ENCODE measurements at places on chromosomes 6 and 20.

GRCh38 chr6:52576392-52577021 lies 353 bp downstream of the TRAM2 start:
- peak; percentile 54 for DNase-seq

DNA sequence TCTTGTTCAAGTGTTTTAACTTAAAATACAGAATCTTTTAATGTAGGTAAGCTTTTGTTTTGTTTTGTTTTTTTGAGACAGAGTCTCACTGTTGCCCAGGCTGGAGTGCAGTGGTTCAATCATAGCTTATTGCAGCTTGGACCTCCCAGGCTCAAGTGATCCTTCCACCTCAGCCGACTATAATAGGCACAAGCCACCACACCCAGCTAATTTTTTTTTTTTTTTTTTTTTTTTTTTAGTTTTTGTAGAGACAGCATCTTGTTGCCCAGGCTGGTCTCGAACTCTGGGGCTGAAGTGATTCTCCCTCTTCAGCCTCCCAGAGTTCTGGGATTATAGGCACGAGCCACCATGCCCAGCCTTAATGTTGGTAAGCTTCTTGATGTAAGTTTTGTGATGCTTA lies 3.3 kb downstream of the EFHC1 start:
- DNase-seq = no peak

- no peak for DNase-seq
Measured at GRCh38 chr6:26367114-26367513, 2.1 kb downstream of the BTN3A2 start.

- no peak for DNase-seq
Measured at GRCh38 chr6:20771409-20771808, 237.2 kb downstream of the CDKAL1 start.

- DNase-seq = no peak
Measured at GRCh38 chr6:155895641-155896040, 440.0 kb upstream of the NOX3 start.

DNA sequence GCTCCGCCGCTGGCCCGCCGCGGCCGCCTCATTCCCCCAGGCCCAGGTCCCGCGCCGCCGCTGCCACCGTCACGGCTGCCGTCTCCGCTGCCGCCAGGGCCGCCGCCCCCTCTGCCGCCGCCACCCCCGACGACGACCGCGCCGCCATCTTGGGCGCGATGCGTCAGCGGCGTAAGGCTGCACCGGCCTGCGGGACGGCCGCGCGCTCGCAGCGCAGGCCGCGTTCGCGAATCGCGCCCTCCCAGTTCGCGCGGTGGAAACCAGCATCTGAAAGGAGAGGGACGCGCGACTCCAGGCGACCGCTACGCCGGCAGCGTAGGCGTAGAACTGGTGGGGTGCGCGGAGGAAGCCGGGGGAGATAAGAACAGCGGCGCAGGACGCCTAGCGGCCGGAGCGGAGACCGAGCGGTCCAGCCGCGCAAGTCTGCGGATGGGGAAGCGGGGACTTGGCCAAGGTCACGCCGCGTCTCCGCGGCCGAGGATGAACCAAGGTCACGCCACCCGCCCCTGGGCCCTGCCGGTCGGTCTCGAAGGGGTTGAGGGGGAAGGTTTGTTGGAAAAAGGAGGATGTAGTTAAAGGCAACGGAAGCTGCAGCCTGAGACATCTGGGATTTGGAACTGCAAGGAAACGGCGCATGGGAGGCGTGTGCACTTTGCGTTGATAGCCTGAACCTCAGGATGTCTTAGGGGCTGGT lies at the start of gene NUDT3:
NUDT3 (minus strand) TSS at position 173 of the 694 bp plus-strand sequence. CDS start 307 bp downstream, outside the sequence.
- peak; percentile 87 for DNase-seq

DNA sequence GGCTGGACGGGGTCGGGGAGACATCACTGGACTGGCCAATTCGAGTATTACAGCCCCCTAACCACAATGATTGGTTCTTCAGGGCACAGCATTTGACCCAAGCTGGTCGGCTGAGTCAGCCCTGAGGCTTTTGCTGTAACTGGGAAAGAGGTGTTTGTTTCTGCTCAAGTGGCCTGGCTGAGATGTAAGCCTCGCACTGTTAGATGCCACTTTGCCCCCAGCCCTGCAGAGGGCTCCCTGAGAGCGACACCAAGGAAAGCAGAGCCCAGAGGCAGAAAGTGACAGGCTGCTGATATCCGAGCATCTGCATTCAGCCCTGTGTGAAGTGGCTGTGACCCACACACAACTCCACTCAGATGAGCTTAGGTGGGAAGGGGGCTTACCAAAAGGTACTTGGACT lies 19.4 kb downstream of the ERGIC3 start:
- DNase-seq = peak; percentile 5

DNA sequence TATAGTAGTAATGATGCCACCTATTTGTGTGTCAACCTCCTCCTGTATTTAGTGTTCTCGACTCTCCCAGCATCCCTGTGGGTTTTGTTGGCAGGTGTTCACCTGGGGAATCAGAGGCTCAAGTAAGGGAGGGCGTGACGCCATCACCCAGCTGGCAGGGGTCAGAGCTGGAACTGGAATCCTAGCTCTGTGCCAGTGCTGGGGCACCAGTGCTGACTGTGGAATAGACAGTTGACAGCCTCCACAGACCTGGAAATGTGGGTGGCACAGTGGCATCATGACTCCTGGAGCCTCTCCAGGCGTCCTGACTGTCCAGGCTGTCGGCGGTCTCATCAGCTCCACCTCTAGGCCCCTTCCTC lies 102.8 kb downstream of the SYCP2 start:
- DNase-seq = no peak

- DNase-seq = no peak
Measured at GRCh38 chr6:137177611-137178010, 4.2 kb upstream of the IL22RA2 start.

GRCh38 chr20:33125983-33126382 lies 42.0 kb upstream of the BPIFA2 start:
- DNase-seq = no peak

- DNase-seq = no peak
Measured at GRCh38 chr20:41587523-41587922, 30.7 kb downstream of the CHD6 start.

DNA sequence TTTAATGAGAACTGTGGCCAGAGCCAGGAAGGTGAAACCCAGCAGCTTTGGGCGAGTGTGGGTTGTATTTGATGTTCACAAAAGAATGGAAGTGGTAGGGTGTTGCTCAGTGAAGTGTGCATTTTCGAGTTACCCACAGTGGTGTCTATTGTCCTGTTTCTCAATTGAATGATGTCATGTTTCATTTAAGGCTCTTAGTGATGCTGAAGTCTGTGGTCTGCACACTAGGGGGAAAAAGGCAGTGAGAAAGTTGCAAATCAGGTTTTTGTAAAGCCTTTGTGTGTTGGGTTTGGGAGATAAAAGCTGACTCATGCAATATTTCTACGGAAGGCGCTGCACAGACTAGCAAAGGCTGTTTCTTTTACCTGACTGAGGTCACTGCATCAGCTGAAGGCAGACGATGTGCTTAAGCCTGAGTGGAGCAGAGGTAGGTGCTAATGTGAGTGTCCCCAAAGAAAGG lies 121.1 kb downstream of the PLEKHG1 start:
- DNase-seq = no peak

- DNase-seq = no peak
Measured at GRCh38 chr6:12654514-12654913, 62.1 kb upstream of the PHACTR1 start.

- DNase-seq = no peak
Measured at GRCh38 chr20:62339647-62340062, 27.5 kb downstream of the LAMA5 start.

DNA sequence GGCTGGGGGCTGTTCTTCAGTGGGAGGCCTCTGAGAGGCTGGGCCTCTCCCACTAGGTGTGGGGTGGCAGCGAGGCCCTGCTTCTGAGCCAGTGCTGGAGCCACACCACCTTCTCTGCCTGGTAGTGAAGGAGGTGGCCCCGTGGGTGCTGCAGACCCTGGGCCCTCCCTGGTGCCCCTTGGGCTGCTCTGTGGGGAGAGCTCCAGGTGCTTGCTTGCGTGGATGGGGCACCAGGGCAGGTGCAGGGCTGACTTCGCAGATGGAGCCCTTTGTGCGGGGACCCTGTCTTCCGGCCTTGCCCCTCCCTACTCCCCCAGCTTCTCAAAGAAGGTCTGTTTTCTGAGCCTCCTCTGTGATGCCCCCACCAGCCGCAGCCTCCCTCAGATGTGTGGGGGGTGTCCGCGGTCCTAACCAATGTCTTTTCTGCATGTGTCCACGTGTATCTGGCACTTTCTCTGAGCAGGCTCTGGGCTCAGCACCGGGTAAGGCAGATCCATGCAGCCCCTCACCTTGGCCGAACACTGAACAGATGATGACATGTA lies 17.2 kb upstream of the MYT1 start:
- DNase-seq = no peak

GRCh38 chr6:110090876-110091275 lies 88.6 kb downstream of the WASF1 start:
- no peak for DNase-seq

DNA sequence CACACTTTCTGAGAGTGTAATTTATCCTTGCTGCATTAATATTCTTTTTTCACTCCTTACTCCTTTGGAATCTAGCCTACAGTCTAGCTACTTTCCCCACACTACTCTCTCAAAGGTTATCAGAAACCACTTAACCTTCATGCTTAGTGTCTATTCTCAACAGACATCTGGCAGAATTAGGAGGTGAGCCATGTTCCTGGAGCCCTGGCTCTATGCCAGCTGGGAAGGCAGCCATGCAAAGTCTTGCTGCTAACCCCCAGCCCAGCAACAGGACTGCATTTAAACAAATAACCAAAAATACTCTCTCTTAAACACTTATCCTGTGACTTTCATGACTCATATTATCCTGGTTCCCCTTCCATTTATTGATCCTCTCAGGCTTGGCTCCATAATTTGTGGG lies 260.2 kb downstream of the BCKDHB start:
- DNase-seq = no peak

DNA sequence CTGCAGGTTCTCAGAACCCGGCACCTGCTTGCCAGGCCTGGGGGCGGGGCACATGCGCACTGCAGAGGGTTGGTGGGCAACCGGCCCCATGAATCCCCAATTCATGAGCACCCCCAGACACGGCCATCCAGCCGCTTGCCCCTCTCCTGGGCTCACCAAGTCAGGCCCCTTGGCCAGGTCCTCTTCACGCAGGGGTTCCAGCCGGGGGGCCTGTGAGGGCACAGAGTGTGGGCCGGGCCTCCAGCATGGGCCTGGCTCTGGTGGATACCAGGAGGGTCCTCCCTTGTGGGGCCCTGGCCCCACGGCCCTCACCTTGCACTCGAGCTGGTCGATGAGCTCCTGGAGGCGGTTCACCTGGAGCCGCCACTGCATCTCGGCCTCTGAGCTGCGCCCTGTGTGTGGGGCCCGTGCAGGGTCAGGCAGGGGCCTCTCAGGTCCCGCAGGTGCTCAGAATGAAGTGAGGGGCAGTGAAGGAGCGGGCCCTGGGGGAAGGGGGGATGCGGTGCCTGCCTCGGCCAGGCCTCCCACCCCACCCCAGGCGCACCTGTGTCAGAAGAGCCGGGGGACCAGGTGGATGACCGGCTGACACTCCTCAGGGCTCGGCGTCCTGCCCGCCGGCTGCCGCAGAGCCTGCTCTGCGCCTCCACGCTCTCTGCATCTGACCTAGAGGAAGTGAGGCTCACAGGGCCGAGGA lies 2.6 kb upstream of the C20orf144 start:
- no peak for DNase-seq

DNA sequence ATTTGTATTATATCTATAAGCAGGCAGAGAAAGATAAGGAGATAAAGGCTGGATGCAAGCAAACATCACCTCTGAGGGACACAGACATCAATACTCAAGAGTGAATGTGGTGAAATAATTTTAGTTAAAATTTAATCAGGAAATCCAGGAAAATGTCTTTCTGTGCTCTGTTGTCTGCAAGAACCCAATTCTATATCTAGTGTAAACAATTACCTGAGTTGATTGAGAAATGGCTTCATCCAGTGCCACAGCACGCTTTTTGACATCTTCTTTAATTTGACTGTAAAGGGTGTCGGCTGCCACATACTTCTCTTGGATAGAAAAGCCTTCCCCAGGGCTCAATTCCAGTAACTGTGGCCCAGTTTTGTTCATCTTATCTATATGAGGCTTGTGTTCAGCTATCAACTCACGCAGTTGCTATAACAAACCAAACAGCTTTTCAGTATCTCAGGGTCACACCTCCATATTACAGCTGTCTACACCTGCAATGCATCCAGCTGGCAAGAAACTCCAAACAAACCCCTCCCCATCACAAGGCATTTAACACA lies 131.6 kb downstream of the DST start:
- DNase-seq = no peak

GRCh38 chr6:55180258-55180657 lies 5.9 kb downstream of the HCRTR2 start:
- no peak for DNase-seq

DNA sequence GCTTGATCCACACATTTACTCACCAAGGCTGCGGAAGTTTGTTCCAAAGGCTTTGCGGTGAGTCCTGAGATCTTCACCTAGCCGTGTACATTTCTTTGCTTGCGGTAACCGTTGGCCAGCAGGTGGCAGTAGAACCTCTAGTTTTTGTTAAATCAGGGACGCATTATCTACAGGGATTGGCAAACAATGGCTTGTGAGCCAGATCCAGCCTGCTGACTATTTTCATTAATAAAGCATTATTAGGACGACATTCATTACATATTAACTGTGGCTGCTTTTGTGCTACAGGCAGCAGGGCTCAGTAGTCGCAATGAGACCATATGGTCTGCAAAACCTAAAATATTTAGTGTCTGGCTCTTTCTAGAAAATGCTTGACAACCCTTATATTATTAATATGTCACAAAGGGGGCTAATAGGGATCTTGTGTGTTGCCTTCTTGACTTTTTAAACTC lies 174.1 kb downstream of the DOK5 start:
- DNase-seq = peak; percentile 36

- no peak for DNase-seq
Measured at GRCh38 chr6:35599761-35600658, 87.3 kb upstream of the TULP1 start.

DNA sequence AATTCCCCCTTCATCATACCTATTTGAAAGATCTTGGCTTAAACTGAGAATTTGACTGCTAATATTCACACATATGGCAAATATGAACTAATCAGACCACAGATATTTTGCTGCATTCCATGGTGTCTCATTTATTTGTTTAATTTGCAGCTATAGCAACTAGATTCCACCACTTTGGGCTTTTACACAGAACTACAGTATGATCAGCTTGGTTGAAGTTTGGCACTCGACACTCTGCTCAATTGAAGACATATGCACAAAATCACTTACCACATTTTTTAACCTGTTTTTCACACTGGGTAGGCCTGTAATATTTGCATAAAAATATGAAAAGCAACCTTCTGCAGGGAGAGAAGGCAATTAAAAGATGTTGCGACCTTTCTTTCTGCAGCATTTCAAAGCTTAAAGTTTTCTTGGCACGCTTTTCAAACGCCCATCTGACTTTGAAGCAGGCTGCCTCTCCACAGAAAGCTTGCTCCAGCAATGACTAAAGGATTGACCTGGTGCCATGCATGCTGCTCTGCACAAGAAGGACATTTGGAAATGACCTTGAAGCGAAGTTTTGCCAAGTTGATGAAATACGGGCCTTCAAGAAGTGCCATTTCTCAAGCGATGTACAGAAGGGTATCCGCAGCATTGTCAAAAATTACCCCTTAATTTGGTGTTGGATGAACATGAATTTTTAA lies 126.7 kb downstream of the AIG1 start:
- no peak for DNase-seq

- DNase-seq = no peak
Measured at GRCh38 chr20:48332555-48332954, 495.2 kb downstream of the PREX1 start.

All from amygdala (tissue), 56 donors.